Substantia nigra (tissue), 51 donors: ENCODE measurements at places on chromosomes 11 and 22.
A peak's percentile ranks its signal among the peaks of the same experiment; 100 is the strongest.

DNA sequence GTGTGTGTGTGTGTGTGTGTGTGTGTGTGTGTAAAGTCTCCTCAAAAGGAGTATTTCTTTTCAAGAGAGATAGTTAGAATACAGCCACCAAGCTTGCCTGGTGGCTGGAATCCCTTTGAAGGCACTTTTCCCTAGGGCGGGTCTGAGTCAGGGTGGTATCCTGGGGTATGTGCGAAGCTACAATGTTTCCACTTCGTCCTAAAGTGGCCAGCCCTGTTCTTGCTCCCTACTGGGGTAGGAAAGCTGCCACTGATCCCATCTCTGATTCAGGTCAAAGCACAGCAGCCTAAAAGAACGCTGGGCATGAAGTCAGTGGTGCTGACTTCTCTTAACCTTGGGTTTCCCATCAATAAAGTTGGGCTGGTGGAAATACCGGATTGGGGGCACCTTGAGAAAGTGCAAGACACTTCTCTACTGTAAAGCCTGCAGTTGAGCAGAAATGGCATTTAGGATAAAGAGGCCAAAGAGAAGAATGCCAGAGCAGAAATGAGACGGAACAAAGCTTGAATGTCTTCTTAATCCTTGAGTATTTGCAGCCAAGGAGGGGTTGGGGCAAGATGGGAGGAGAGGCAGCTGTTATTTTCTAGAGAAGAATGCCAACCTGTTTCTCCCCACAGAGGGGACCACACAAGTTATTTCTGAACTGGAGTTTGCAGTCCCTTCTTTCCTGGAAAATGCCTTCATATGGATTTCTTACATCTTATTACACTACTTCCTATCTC lies 35.3 kb downstream of the ZNRF3 start:
- DNase-seq, result no peak

DNA sequence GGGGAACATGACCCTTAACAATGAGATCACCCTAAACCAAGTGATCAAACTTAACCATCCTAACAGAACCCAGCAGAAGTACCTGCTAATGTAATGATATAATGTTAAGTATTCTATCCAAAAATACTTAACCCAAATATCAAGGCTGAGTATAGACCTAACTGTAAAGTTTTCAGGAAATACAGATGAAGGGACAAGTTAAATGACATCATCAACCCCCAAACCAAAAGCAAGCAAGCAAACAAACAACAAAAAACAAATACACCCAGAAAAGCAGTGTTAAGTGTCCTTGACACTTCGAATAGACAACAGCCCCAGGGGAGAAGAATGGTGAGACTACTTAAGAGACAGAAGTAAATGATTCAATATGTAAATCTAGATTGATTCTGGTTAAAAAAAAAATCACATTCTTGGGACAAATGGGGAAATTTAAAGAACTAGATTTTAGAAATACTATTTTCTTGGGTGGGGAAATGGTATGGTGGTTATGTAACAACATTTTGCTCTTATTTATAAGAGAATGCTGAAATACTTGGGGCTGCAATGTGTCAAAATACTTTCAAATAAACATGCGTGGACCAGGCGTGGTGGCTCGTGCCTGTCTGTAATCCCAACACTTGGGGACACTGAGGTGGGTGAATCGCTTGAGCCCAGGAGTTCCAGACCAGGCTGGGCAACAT lies 2.5 kb downstream of the CSTF3 start:
- DNase-seq, result no peak

DNA sequence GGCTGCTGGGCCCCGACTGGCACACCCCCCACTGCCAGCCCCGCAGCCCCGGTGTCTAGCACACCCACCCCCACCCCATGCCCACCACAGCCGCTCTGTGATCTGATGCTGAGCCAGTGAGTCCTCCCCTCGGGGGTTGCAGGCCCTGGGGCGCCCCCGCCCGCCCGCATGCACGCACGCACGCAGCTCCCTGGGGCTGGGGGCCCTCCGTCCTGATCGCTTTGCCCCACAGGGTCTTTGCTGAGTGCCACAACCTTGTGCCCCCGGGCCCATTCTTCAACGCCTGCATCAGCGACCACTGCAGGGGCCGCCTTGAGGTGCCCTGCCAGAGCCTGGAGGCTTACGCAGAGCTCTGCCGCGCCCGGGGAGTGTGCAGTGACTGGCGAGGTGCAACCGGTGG lies 32.3 kb downstream of the MUC5B start:
- no peak for DNase-seq

DNA sequence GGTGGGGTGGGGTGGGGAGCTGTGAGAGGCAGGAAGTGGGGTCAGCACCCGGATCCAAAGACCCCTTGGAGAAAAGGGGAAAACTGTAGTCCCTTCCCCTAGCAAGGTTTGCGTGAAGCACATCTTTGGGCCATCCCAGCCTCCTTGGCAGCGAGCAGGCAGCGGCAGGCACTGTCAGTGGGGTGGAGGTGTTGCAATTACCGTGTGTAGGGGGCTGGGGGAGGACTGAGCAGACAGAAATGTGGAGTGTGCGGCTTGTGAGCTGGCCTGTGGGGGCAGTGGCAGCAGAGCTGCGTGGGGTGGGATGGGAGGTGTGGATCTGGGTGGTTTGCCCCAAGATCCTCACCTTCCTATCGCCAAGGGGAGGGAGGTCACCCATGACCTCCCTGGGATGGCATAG lies 16.4 kb downstream of the DAGLA start:
- DNase-seq, result no peak

GRCh38 chr11:19116276-19116970 lies 545 bp upstream of the ZDHHC13 start:
- DNase-seq, result no peak

- no peak for DNase-seq
These were observed 121.8 kb downstream of the ETS1 start for GRCh38 chr11:128465531-128465930.

GRCh38 chr22:35102663-35103062 lies 36.7 kb downstream of the ISX start:
- no peak for DNase-seq

GRCh38 chr22:23497016-23497885 lies 82.8 kb downstream of the IGLL1 start:
- DNase-seq, result no peak

- no peak for DNase-seq
These were observed 7.3 kb upstream of the PKNOX2 start for GRCh38 chr11:125157118-125157733.

GRCh38 chr11:61814247-61814957 lies 2.4 kb downstream of the FADS1 start:
- peak; percentile 64 for DNase-seq

DNA sequence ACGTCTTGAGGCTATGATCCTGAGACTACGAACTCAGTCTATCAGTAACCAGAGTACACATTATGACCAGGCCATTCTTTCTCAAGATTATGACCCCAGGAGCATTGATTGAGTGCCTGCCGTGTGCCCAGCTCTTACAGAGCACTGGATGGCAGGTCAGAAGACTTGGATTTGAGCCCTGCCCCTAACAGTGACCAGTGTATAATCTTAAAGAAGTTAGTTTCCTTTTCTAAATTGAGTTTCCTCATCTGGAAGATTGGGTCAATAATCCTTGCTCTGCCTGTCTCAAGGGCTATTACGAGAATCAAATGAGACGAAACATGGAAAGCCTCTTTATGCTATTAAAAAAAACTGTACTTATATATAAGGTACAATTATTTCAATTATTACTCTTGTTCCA lies 38.2 kb downstream of the SLCO2B1 start:
- no peak for DNase-seq

DNA sequence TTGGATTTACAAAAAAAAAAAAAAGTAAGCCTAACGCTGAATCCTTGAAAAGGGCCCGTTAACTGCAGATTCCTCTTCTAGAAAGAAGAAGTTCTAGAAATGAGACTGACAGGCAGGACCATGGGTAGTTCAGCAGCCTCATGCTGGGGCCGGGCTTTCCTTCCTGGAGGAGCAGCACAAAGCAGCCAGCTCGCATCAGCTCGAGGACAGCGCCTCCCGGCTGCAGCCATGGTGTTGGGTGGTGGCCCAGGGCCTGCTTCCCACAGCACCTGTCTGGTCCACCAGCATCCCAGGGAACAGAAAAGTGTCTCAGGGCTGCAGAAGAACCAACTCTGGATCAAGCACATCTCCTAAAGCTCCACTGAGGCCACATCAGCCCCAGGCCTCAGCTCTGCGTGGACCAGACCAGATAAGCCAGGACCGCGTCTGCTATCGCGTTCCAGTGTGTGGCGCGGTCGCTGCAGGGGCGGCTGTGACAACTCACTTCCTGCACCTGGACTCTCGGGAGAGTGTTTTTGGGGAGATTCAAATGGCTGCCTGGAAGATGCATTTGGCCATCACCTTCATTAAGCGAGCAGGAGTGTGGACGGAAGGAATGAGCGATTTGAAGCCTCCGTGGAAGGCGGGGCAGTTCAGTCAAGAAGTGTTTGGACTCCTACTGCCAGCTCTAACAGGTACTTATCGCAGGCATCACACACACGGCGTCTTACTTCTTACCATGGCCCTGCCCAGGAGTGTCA lies 53.5 kb downstream of the MYH9 start:
- DNase-seq, result no peak

- DNase-seq, result no peak
These were observed 4.9 kb downstream of the MSANTD4 start for GRCh38 chr11:106017093-106017492.

DNA sequence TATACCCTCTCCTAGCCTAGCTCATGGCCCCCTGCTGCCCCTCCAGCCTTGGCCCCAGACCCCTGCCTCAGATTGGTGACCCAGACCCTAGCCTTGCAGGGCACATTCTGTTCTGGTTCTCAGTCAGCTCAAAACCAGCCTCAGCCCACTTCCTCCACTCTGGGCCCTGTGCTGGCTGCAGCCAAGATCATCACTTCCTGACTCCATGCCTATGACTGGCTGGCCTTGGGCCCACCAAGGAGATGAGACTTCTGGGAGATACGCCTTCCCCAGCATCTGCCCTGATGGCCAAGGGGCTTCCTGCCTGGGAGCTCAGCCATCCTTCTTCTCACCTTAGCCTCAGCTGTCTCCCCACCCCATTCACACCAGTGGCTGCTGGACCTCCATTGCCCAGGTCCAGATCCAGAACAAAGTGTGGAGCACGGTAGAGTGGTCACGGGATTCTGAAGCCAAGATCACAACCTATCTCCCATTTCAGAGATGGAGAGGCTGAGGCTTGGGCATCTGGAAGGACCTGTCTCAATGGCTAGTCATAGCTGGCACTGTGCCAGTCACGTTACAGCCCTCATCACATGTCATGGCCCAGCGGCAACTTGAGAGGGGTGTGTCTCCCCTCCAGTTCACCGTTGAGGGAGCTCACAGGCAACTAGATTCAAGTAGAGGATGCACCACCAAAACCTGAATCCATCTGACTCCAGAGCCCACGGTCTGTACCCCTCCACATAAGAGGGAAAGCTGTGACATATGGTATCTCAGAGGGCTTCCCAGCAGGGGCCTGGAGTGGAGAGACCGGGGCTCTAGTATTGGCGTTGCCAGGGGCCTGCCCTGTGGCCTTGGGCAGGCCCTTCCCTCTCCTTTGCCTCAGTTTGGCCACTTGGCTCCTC lies 43.0 kb upstream of the KLHL35 start:
- DNase-seq, result no peak

DNA sequence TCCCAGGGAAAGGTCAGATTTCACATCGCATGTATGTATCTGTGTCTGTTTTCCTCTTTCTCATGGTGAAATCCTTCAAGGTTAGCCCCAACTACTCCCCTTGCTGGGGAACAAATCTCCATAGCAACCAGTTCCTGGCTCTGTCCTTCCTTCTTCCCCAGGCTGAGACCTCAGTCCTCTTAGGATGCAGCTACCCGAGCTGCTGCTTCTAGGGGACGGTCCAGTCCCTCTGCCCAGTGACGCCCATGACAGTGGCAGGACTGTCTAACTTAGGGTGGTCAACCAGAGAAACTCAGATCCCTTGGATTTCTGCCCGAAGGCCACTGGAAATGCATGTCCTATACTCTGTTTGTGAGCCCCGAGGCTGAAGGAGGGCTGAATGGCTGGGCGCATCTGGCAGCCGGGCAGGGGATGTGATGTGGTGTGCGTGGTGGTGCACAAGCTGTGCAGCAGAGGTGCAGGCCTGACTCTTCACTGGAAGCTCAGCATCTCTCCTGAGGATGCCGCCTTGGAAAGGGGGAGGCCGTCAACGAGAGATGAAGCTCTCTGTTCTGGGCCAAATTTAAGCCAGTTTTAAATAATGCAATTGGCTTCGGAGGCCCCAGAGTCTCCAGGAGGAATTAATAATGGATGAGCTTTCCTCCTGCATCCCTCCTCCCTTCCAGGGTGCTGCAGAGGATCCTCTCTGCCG lies 118.7 kb upstream of the B3GAT1 start:
- no peak for DNase-seq

DNA sequence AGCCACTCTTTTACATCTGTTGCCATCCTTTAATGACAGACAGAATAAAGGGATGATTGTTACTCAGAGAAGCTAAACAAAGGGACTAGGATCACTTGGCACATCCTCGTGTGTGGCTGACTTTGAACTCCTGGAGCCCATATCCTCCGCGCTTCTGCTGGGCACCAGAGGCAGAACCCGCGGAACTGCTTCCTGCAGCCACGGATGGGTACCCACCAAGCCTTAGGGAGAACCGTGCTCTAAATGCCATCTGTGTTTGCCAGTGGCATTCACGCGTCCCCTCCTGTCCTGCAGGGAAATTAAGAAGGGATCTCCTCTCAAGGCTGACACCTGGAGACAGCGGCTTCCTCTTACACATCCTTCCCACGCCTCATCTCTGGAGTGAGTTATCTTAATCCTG lies 294.4 kb downstream of the NTM start:
- peak; percentile 24 for DNase-seq

DNA sequence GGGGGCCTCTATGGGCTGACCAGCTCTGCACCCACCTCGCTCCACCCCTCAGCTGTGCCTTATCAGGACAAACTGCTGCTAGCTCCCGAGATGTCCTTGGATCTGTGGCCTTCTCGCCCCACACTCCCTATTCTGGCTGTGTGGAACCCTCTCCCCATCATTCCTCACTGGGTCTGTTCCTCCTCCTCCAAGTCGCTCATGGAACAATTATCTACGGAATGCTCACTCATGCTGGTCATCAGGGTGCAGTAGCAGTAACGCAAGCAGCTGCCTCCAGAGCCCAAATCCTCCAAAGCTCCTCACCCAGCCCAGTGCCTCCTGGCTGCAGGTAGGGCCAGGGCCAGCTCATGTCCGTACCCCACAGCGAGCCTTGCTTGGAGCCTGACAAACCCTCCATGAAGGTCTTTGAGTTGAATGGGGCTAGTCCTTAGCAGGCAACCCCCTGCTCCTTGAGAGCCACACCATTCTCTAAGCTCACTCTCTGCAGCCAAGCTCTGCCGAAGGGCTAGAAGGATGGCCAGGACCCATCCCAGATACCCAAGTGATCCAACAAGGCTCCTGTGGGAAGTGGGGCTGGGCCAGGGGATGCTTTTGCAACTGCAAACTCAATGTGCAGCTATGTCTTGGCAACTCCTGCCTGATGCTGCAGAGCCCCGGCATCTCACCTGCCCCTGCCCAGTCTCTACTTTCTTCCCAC lies 977.8 kb downstream of the TBC1D22A start:
- DNase-seq, result no peak

GRCh38 chr11:100574894-100575769 lies 112.0 kb upstream of the ARHGAP42 start:
- DNase-seq, result no peak

- no peak for DNase-seq
These were observed 36.0 kb upstream of the LDLRAD3 start for GRCh38 chr11:35907648-35908431.
